ENCODE measurements at places on chromosomes 3 and 15.

- no peak for DNase-seq
Measured at GRCh38 chr3:168425936-168426595, 330.3 kb upstream of the GOLIM4 start.

DNA sequence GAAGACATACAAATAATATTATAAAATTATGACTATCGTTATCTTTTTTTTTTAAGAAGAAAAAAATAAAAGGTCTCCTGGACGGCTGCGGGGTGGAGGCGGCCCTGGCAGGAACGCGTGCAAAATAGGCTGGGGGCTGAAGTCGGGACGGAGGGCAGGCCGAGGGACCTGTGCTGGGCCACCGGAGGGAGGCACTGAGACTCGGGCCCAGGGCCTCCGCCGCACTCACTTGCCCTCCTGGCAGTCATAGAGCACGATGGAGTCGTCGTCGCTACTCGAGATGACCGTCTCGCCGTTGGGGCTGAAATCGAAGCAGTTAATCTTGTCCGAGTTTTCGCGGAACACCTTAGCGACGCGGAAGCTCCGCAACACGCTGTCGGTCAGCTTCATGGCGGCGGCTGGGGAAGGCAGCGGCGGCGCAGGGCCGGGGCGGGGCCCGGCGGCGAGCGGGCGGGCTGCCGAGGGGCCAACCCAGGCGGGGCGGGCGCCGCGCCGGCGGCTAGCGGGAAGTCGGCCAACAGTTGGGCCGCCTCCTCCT lies 408 bp downstream of the WDR82 start:
- DNase-seq, result no peak

GRCh38 chr15:101045236-101045646 lies 126.1 kb downstream of the LRRK1 start:
- DNase-seq, result no peak

DNA sequence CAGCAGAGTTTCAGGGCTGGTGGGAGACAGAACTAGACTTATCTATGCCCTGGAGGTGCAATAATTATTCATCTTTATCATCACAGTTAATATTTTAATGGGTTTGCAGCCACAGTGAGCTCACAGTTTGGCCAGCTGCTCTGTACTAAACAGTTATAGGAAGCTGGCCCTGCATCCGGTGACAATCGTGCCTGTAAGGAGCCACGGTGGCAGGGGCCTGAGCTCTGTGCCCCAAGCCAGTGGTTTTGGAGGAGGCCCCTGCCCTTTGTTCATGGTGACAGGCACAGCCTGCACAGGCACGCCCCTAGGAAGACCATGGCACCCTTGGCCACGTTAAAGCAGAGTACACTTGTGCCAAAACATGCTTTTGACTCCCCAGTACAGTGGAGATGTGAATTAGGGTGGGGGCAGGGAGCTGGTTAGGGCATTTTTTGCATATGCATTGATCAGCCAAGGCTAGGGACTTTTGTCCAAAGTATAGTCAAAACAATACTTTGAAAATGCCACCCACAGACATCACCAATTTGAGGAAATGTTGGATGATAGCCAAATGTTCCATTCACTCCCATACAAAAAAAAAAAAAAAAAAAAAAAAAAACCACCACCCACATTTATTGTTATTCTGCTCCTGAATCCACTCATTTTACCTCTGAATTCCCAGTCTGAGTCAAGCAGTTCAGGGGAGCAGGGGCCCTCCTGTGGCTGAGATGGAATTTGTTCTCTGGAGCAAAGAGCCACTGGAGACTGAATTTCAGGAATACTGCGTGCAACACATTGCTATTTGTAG lies 3.4 kb upstream of the RFTN1 start:
- DNase-seq, result no peak

DNA sequence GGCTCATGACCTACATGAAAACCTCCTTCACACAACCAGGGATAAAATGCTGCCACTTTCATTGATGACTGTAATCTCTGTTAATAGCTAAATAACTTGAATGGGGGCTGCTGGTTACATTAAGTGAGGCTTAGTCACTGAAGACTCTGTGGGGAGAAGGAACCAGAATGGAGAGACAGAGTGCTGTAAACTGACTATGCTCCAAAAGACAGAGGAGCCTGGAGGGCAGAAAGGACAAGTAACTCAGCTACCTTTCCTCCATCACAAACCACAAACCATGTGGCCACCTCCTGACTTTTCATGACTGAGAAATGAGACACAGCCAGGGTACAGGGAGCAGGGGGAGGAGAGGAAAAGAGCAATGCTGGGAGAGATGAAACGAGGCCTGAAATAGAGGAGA lies 97.1 kb upstream of the TRIM42 start:
- DNase-seq, result no peak
